ENCODE measurements at places on chromosomes 16 and 17.
A peak's percentile ranks its signal among the peaks of the same experiment; 100 is the strongest.

DNA sequence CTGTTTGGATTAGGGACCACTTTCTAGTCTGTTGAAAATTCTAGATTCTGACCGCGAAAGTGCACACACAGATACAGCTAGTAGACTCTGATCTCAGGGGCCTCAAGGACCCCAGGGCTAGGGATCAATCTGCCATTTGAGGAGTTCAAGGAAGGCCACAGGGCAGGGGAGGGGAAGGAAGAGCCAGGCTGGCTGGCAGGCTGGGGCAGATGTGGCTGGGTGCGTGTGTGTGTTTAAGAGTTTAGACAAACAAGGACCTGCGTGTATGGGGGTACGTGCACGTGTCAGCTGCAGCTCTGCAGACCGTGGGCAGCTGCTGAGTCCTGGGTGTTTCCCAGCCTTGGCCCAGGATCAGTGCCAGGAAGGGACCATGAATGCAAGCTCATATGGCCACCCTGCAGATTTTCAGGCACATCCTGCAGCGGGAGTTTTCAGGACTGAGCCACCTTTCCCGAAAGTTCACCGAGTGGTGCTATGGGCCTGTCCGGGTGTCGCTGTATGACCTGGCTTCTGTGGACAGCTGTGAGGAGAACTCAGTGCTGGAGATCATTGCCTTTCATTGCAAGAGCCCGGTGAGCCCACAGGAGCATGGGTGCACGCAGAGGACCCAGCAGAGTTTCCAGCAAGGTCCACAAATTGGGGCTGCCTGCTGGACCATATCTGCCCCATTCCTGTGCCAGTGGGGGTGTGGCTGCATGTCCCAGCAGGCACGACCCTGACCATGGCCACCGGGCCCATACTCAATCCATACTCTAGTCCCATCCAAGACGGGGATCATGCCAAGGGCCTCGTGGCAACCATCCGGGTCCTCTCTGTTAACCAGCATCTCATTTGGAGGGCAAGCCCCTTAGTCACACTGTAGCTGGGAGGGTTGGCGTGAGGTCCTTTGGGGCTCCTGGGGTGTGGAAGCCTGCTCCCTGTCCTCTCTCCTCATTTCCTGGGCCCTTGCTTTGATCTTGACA lies 10.6 kb downstream of the TRPV2 start:
- DNase-seq: no peak
- peaks cover 1% of the 10 kb centered on the region for H3K4me1 ChIP-seq
- H3K27me3 ChIP-seq: no peaks in the 10 kb centered on the region

GRCh38 chr16:59737274-59737673 lies 1003.2 kb upstream of the GOT2 start:
- no peaks in the 10 kb centered on the region for H3K4me1 ChIP-seq
- no peak for DNase-seq
- H3K36me3 ChIP-seq: no peaks in the 10 kb centered on the region

- no peaks in the 10 kb centered on the region for H3K4me1 ChIP-seq
- no peak overlapping the region for H3K27ac ChIP-seq
- H3K4me3 ChIP-seq: no peak overlapping the region
Measured at GRCh38 chr17:43552229-43552837, 6.2 kb upstream of the ETV4 start.

- DNase-seq: peak; percentile 35
- H3K27me3 ChIP-seq: no peaks in the 10 kb centered on the region
- no peaks in the 10 kb centered on the region for H3K36me3 ChIP-seq
- H3K4me3 ChIP-seq: no peak overlapping the region
- peaks cover 19% of the 10 kb centered on the region for H3K4me1 ChIP-seq
Measured at GRCh38 chr17:4934173-4934979, 2.3 kb downstream of the GP1BA start.

GRCh38 chr17:65362826-65363225 lies 198.6 kb downstream of the AXIN2 start:
- H3K27ac ChIP-seq: no peak overlapping the region
- no peaks in the 10 kb centered on the region for H3K36me3 ChIP-seq
- no peak for DNase-seq
- H3K4me1 ChIP-seq: peaks cover 20% of the 10 kb centered on the region
- no peaks in the 10 kb centered on the region for H3K27me3 ChIP-seq
- no peak overlapping the region for H3K4me3 ChIP-seq

DNA sequence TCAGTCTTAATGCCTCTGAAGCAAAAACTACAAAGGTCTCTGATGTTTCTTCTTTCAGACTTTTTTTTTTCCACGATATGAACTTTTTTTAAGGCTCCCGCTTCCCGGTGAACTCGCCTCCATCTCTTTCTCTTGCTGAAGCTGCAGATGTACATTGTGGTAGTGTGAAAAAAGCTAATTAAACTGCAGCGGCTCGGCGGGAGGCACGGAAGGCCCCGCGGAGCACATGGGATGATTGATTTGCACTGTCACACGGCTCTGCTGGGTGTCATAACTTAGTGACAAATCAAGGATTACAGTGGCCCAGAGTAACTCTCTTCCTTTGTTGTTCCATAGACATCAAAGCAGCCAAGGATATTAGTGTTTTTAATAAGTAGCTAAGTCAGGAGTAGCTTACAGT lies 196.3 kb downstream of the AXIN2 start:
- H3K27ac ChIP-seq: no peak overlapping the region
- no peak for DNase-seq
- H3K36me3 ChIP-seq: no peaks in the 10 kb centered on the region
- no peak overlapping the region for H3K4me3 ChIP-seq

DNA sequence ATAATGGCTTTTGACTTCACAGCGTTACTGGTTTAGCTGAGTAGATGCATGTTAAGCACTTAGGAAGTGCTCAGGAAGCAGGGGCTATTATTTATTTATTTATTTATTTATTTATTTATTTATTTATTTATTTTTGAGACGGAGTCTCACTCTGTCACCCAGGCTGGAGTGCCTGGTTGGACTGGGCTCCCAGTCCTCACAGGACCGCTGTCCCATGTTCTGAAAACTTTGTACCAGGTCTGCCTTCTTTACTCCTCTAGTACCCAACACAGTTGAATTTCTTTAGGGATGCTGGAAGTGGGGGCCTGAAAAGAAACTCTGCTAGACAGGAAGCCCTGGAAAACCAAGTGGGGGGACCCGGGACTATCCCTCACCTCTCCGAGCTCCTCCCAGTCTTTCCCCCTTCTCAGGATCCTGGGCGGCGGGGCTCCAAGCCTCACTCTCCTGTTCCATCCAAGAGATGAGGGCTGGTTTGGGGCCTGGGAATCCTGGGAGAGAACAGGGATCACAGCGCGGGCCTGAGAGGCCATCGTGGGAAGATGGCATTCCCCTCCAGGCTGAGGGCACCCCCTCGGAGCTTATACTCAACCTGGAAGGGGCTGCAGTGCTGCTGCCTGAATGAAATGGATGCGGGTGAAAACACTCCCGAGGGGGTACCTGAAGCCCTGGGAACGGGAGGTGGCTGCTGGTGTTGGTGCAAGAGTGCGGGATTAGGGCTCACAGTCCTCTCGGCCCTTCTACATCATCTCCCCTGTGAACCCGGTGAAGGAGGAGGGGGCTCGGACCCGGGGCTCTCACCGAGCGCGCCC lies 674 bp downstream of the ZNF688 start:
- no peaks in the 10 kb centered on the region for H3K27me3 ChIP-seq
- H3K4me3 ChIP-seq: peak overlapping the region; percentile 74
- H3K36me3 ChIP-seq: no peaks in the 10 kb centered on the region

DNA sequence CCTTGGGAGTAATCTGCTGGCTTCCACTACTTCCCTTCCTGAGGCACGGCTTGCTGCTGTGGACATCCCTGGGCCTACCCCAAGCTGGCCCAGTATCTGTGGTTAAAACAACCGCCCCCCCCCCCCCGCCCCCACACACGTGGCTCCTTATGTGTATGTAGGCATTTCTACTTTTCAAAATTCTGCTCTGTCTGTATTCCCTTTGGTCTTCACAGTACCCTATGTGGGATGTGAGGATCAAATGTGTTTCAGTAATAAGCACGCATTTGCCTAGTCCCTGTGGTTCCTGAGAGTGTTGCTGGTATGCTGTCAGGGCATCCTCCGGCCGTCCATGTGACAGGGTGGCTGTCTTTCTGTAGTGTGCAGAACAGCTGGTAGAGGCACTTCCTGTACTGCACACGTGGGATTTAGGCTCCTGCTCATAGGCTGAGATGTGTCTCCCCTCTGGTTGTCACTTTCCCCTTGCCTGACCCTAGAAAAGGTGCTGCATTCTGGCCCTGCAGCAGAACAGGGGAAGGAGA lies 2.2 kb downstream of the NT5M start:
- DNase-seq: no peak
- H3K4me3 ChIP-seq: no peak overlapping the region
- H3K27me3 ChIP-seq: no peaks in the 10 kb centered on the region
- H3K4me1 ChIP-seq: peaks cover 4% of the 10 kb centered on the region

DNA sequence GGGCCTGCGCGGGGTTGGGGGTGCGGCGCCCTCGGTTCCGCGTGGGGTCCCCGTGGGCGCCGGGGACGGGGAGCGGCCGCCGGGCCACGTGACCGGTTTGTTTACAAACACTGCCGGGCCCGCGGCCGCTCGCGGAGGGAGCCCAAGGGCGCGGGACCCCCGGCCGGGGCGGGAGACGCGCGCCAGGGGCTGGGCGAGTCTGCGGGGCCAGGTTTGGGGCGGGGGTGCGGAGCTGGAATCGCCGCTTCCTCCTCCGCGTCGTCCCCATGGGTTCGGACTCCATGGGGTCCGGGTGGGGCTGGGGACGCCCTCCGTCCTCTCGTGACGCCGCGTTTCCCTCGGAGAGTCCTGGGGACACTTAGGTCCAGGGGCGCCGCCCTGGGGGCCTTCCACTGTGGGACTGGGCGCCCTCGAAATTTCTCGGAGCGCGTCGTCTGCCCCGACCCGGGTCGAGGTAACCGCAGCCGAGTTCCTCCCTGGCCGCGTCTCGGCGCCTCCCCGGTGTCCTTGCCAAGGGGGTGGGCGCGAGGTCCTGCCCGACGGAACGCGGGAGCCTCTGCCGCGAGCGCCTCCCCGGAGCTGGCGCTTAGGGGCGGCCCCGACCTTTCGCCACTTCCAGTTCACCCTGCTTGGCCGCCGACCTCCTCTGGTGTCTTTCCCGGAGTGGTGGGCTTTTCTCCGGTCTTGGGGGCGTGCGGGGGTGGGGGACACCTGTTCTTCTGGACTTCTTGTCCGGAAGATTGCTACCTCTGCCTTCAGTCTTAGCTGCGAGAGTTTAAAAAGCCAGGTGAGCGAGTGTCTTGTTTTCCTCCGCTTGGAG lies 684 bp downstream of the YPEL2 start:
- no peak overlapping the region for H3K27ac ChIP-seq
- H3K27me3 ChIP-seq: peaks cover 26% of the 10 kb centered on the region
- H3K4me3 ChIP-seq: peak overlapping the region; percentile 69
- no peak for DNase-seq
- H3K36me3 ChIP-seq: no peaks in the 10 kb centered on the region

DNA sequence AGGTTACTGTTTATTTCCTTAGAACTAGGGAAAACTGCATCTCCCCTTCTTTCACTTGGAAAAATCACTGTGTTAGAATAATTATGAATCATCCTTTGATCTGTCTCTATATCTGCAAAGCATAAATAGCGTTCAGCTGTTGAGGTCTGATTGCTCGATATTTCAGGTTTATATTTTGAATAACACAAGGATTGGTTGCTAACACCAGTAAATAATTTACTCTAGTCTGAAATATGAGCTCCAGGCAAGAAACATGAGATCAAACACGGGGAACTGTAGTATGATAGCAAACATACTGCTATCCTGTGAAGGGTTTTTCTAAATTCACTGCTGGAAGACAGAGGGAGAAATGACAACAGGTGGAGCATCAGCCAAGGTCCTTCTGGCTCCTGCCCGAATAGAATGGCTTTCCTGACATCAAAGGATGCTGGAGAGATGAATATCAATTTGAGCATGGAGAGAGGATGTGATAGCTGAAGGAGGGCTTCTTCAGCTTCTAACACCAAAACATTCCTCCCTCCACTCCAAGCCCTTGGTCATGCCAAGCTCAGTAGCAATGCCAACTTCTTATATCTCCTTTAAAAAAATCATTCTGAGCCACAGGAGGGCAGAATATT lies 450.3 kb downstream of the SHISA9 start:
- H3K4me3 ChIP-seq: no peak overlapping the region
- H3K4me1 ChIP-seq: no peaks in the 10 kb centered on the region
- no peak overlapping the region for H3K27ac ChIP-seq
- no peaks in the 10 kb centered on the region for H3K27me3 ChIP-seq
- DNase-seq: no peak

DNA sequence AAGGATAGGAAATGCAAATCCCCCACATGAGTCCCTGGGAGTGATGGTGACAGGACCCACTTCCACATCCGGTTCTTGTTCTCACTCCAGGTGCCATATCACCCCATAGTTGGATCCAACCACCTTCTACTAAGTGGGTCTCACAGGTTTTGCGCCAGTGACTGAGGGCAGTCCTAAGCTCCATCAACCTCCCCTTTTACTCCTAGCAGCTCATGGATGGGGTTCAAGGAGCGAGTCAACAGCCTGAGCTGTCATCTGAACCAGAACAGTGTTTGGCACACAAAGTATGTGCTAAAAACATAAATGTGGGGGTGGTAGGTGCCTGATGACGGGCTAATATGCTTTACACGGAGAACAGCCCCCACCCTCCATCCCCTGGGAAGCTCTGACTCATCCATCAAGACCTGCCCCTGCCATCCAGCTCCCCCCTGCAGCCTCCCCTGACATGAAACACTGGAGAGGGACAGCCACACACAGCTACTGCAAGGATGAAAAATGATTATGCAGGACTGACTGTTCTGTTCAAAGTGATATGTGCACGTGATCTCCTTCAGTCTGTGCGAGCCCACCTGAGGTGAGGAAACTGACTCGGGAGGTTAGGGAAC lies 143.2 kb upstream of the CDH5 start:
- H3K4me1 ChIP-seq: peaks cover 15% of the 10 kb centered on the region
- DNase-seq: peak; percentile 61
- no peak overlapping the region for H3K4me3 ChIP-seq
- no peaks in the 10 kb centered on the region for H3K36me3 ChIP-seq

DNA sequence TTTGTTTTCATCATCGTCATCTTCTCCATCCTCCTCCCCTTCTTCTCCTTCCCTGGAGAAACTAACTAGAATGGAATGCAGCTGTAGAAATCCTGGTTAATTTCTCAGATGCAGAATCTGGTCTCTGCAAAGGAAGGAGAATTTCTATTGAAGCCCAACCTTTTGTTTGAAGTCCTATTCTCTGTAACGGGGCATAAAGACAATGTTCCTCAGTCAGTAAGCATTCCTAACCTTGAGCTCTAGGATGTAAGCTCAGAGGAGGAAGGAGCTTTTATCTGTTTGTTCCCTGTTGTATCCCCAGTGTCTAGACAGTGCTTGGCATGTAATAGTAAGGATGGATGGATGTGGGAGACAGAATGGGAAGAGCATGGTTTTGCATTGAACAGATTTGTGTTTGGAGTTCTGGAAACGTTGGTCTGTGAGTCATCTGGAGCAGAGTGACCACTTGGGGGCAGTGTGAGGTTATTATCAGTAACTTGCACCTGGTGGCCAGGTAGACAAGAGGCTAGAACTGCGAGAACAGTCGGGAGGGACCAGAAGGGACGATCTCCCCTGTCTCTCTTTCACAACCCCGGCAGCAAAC lies 363.7 kb downstream of the SNX29 start:
- peak; percentile 72 for DNase-seq
- peak overlapping the region; percentile 77 for H3K27ac ChIP-seq
- peak overlapping the region; percentile 8 for H3K4me3 ChIP-seq
- H3K36me3 ChIP-seq: no peaks in the 10 kb centered on the region
- peaks cover 40% of the 10 kb centered on the region for H3K4me1 ChIP-seq
- H3K27me3 ChIP-seq: no peaks in the 10 kb centered on the region

GRCh38 chr16:89383095-89384003 lies 107.0 kb downstream of the ANKRD11 start:
- no peak overlapping the region for H3K4me3 ChIP-seq
- H3K27ac ChIP-seq: no peak overlapping the region
- H3K4me1 ChIP-seq: peaks cover 15% of the 10 kb centered on the region
